Iris pigment epithelial cell (primary cell): ENCODE measurements at places on chromosomes 6 and 20.

- DNase-seq, result no peak
These were observed 199.0 kb downstream of the JARID2 start for GRCh38 chr6:15444881-15445280.

DNA sequence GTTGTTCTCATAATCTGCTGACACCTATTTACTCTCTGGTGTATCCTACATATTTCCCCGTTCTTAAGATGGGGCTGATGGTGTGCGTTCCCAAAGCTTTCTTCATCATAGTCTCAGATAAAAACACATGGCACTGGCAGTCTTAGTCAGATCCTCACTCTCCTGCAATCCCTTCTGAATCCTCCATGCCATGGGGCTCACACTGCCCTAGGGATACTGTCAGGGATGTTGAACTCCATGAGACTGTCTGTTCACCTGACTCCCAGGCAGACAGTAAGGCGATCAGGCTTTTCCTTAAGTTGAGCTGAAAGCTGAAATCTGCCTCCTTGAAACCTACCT lies 76.0 kb downstream of the SLX4IP start:
- DNase-seq, result no peak

- peak; percentile 54 for DNase-seq
These were observed 56.0 kb downstream of the OTOR start for GRCh38 chr20:16803965-16804792.

DNA sequence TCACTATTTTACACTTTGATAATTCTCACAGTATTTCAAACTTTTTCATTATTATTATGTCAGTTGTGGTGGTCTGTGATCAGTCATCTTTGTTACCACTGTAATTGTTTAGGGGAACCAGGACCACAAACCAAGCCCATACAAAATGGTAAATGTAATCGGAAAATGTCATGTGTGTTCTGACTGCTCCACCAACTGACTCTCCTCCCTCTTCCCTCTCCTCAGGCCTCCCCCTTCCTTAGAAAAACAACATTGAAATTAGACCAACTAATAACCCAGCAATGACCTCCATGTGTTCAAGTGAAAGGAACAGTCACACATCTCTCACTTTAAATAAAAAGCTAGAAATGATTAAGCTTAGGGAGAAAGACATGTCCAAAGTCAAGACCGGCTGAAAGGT lies 63.8 kb downstream of the GMDS start:
- no peak for DNase-seq

- DNase-seq, result no peak
These were observed 14.4 kb downstream of the KCNQ5 start for GRCh38 chr6:72636215-72636614.

DNA sequence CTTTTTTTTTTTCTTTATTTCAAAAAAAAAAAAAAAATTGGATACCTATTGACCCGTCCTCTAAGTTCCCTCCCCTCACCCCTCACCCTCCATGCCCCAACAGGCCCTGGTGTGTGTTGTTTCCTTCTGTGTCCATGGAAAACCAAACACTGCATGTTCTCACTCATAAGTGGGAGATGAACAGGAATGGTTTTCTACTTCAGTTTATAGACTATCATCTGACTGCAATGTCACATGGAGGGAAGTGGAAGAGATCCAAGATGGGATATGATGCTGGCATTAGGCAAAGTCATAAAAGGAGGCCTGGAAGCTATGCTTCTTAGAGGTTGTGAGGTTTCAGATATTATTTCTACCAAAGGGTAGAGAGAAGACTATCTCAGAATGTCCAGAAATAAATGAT lies 237.5 kb downstream of the MAFB start:
- DNase-seq, result no peak

DNA sequence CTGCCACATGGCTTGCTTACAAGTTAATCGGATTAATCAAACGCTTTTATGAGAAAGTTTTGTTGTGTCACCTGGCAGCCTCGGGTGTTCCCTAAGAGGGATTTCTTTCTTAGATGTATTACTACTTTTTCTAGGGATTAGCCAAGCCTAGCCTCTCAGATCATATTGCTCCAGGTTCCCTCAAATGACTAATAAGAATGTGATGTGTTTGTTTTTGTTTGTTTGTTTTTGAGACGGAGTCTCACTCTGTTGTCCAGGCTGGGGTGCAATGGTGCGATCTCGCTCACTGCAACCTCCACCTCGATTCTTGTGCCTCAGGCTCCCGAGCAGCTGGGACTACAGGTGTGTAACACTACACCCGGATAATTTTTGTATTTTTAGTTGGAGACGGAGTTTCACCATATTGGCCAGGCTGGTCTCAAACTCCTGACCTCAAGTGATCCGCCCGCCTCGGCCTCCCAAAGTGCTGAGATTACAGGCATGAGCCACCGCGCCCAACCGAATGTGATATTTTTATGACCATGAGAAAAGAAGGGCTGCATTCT lies 977 bp downstream of the HMGN4 start:
- peak; percentile 30 for DNase-seq

DNA sequence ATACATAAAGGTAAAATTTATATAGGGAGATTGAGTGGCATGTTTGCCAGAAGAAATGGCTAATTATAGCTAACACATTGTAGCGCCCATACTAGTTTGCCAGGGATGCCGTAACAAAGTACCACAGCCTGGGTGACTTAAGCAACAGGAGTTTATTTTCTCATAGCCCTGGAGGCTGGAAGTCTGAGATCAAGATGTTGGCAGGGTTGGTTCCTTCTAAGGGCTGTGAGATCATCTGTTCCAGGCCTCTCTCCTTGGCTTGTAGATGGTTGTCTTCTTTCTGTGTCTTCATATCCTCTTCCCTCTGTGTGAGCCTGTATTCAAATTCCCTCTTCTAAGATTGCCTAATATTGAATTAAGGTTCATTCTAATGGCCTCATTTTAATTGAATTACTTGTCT lies 417.5 kb upstream of the OPRM1 start:
- no peak for DNase-seq

GRCh38 chr6:79082304-79082703 lies 4.2 kb upstream of the PHIP start:
- no peak for DNase-seq

GRCh38 chr20:25237610-25238318 lies 10.1 kb upstream of the PYGB start:
- DNase-seq, result peak; percentile 100
